Astrocyte (in vitro differentiated cells and primary cell): ENCODE measurements at places on chromosomes 12 and 14. TPM values are rescaled to one million over a fixed set of nuclear protein-coding genes. Genes with fewer than 3 reads are reported as not detected.

GRCh38 chr14:96252999-96253539, 2.9 kb upstream of the BDKRB1 start:
- peak; percentile 96 for DNase-seq
- H3K4me3 ChIP-seq: no peak overlapping the region
- peak overlapping the region; percentile 22 for H3K27ac ChIP-seq
- H3K27me3 ChIP-seq: peaks cover 3% of the 10 kb centered on the region

DNA sequence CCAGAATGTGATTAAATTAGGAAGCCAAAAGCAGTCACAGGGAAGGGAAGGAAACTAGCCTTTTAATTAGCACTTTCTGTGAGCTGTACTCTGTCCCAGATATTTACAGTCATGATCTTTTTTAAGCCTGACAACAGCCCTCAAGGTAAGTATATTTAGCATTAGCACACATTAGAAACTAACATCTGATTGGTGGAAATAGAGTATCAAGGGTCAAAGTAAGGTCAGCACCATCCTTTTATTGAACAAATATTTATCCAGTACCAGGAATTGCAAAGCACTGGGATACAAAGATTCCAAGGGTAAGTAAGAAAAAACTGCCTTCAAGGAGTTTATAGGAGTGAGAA, 28.2 kb downstream of the RPGRIP1 start:
- H3K36me3 ChIP-seq: no peaks in the 10 kb centered on the region
- no peak overlapping the region for H3K27ac ChIP-seq
- H3K4me3 ChIP-seq: peak overlapping the region; percentile 51
- H3K27me3 ChIP-seq: peaks cover 3% of the 10 kb centered on the region

DNA sequence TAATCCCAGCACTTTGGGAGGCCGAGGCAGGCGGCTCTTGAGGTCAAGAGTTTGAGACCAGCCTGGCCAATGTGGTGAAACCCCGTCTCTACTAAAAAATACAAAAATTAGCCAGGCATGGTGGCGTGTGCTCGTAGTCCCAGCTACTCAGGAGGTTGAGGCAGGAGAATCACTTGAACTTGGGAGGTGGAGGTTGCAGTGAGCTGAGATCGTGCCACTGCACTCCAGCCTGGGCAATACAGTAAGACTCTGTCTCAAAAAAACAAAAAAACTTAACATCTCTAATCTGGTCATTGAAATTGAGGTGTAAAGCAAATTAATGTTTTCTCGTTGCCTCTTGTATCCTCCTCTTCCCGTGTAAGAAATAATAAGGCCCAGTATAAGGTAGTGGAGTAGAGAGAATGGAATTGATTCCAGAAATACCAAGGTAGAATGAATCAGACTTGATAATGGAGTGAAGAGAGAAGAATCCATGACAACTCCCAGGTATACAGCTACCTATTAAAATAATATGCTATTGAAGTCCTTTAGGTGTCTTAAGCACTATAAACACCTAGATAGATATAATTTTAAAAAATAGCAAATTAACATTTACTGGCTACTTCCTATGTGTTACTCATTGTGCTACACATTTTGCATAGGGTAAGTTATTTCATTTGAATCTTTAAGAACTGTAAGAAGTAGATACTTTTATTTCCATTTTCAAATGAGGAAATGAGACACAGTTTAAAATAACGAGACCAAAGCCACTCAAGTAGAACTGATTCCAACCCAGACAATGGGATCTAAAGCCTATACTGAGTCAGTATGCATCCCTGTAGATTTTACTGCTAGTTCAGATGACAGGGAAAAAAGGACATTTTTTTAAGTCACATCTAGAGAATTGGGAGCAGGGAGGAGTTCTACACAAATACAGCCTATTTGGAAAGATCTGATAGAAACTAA, 23.2 kb downstream of the RAP1B start:
- H3K4me3 ChIP-seq: no peak overlapping the region
- H3K27me3 ChIP-seq: no peaks in the 10 kb centered on the region
- DNase-seq: no peak
- peaks cover 13% of the 10 kb centered on the region for H3K4me1 ChIP-seq
- H3K36me3 ChIP-seq: peaks cover 8% of the 10 kb centered on the region

DNA sequence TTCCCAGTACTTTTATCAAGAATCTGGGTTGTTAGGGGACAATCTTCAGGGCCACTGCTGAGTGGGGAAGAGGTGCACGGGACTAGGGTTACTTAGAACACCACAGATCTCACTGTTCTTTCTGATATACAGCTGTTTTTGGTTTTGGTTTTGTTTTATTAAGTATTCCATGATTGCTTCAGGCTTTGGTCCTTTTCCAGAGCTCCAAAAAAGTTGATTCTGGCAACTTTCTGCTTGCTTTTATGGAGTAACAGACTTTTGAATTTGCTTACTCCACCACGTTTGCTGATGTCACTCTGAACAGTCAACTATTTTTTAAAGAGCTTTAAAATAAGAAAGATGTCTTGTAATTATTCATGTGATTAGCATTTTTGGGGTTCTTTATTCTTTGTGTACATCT, 368.1 kb upstream of the FOXG1 start:
- no peaks in the 10 kb centered on the region for H3K4me1 ChIP-seq
- no peak overlapping the region for H3K4me3 ChIP-seq
- H3K36me3 ChIP-seq: no peaks in the 10 kb centered on the region
- H3K27me3 ChIP-seq: no peaks in the 10 kb centered on the region

DNA sequence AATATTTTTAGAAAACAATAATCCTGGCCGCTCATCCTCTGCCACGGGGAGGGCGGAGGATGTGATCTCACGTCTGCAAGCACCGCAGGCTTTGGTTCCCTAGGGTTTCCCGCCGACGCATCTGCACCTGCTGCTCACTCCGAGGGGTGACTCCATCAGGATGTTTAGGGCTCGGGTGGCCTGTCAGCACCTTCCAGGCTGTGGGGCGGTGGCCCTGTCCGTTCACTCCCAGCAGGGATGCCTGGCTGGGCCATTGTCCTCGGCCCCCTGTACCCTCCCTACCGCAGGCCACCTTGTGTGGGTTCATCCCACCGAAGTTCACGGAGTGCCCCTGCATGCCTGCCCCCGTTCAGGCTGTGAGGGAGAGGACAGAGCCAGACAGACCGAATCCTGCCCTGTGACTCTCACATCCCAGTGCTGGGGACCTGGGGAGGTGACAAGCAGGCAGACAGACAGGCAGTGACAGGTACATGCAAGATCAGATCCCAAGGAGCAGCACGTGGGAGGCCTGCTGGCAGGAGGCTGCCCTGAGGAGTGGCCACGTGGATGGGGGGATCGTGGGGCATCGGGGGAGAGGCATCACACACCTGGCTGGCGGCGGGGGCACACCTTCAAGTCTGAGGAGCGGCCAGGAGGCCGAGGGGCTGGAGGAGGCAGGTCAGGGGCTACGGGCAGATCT, 112.6 kb downstream of the ADGRD1 start:
- no peaks in the 10 kb centered on the region for H3K4me1 ChIP-seq
- H3K4me3 ChIP-seq: no peak overlapping the region
- no peak for DNase-seq
- no peak overlapping the region for H3K27ac ChIP-seq
- H3K27me3 ChIP-seq: no peaks in the 10 kb centered on the region
- no peaks in the 10 kb centered on the region for H3K36me3 ChIP-seq

Gene PSMC6
- 70.0 and 74.1 TPM in 2 replicates for total RNA-seq

GRCh38 chr12:80936642-80937390, 918 bp downstream of the LIN7A start:
- H3K27ac ChIP-seq: peak overlapping the region; percentile 59
- H3K27me3 ChIP-seq: no peaks in the 10 kb centered on the region
- peak overlapping the region; percentile 87 for H3K4me3 ChIP-seq
- peak; percentile 46 for DNase-seq

DNA sequence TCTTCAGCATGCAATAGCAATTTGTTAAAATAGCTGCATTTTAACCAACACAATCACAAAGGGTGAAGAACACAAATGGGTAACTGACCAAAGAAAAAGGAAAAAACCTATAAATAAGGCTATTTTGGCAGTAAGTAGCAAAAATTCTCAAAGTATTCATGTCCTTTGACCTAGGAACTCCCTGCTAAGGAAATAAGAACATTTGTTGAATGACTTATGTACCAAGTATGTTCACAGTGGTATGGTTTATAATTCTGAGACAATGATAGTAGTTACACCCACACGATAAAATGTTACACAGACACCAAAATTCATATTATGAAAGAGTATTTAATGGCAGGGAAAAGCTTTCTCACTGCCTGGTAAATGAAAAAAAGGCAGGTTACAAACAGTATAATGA, 16.9 kb downstream of the CCDC88C start:
- no peaks in the 10 kb centered on the region for H3K36me3 ChIP-seq
- peaks cover 13% of the 10 kb centered on the region for H3K27me3 ChIP-seq
- no peak overlapping the region for H3K4me3 ChIP-seq
- peak; percentile 34 for DNase-seq
- H3K27ac ChIP-seq: no peak overlapping the region
- no peaks in the 10 kb centered on the region for H3K4me1 ChIP-seq

- peaks cover 8% of the 10 kb centered on the region for H3K4me1 ChIP-seq
- H3K27me3 ChIP-seq: no peaks in the 10 kb centered on the region
- DNase-seq: peak; percentile 26
These were observed 70.1 kb upstream of the HIF1A start for GRCh38 chr14:61625165-61625564.

DNA sequence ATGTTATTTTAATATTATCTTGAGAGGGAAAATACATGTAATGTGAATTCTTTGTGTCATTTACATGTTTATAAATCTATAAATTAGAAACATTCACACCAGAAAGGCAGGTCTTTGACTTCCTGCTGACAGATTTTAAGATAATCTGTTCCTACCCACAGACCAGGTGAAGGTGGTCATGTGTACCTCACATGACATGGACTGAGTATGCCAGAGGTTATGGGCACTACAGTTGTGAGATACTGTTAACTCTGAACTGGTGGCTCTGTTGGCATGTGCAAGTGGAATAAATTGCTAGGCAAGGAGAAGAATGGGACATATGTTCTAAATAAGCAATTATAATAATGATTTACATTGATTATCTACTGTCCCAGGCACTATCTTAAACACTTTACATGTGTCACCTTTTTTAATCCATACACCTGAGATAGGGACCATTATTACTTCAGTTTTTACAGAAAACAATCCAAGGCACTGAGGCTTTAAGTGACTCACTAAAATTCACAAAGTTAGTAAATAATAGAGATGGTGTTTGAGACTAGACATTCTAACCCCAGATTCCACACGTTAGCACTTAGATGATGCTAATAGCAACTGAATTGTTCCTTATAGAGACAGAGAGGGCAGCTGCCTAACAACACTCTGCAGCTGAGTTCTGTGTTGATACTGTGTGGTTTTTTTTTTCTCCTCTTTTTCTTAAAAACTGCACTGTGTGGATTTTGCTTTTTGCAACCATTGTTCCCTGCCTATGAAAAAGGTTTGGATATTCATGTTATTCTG, 23.8 kb downstream of the SLC16A7 start:
- no peak for DNase-seq
- no peak overlapping the region for H3K27ac ChIP-seq
- H3K27me3 ChIP-seq: no peaks in the 10 kb centered on the region

DNA sequence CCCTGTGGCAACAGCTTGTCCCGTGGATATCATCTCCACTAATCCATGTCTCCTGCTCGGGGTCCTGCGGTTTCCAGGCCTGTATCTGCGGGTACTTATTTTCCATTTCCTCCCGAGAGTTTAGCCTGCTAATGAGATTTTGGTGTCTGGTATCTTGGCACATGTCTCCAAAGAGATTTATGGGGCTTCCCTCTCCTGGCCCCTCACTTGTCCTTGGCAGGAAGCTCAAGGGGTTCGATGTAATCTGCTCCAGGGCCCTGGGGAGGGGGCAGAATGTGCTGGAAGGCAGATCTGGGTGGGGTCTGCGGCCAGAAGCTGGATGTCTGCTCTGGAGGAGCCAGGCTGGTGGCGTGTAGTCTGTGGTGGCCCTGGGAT, 85.7 kb downstream of the KIF26A start:
- no peaks in the 10 kb centered on the region for H3K4me1 ChIP-seq
- no peaks in the 10 kb centered on the region for H3K36me3 ChIP-seq

Gene NXPH4
- 14.5 and 22.3 TPM in 2 replicates for total RNA-seq

Gene IAPP
- total RNA-seq: not detected in 2 replicates

Gene PPP1R1A
- total RNA-seq: 0.52 and 0.58 TPM in 2 replicates

- peak; percentile 64 for DNase-seq
- H3K27me3 ChIP-seq: peaks cover 30% of the 10 kb centered on the region
- no peak within 1 kb of the TSS for H3K27ac ChIP-seq
These were observed at the start of gene EGLN3 for GRCh38 chr14:33950320-33951182. EGLN3 (minus strand) TSS chr14:33951074; CDS start chr14:33950752, 322 bp downstream.

Gene WDR89
- 13.2 and 15.0 TPM in 2 replicates for total RNA-seq

DNA sequence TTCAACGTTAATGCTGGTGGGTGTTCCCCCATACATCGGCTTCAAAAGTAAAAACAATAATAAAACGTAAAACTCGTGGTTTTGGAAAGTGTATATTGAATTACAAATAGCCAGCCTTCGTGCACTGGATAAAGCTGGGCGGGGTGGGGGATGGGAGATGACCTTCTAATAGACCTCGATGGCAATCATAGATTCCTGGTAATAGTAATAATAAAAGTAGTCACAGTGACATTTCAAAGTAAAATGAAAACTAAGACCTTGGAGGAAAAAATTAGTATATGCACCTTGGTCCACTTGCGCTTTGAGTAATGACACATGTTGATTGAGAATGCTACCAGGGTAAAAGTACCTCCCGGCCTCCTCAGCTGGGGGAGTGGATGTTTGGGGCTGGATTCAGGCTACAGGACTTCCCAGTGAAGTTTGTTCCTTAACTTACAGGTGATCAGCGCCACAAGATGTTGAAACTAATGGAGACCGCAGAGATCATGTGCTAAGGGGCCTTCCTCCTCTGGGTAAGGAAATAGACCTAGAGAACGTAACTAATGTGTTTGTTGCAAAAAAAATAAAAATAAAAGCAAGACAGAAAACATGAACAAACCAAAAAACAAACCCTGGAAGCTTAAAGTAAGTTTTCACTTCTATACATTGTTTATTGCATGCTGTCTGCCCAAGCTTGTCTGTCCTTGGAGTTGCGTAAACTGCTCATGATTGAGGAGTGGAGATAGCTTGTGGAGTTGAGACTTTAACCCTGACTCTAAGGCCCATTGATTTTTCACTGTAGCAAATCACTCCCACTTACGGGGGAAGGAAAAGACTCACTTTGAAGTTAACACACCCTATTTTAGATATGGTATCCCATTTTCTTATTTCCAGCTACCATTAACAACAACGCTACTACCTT, 907 bp upstream of the LRIG3 start:
- peak overlapping the region; percentile 87 for H3K27ac ChIP-seq
- no peaks in the 10 kb centered on the region for H3K36me3 ChIP-seq
- no peak for DNase-seq
- no peaks in the 10 kb centered on the region for H3K27me3 ChIP-seq

DNA sequence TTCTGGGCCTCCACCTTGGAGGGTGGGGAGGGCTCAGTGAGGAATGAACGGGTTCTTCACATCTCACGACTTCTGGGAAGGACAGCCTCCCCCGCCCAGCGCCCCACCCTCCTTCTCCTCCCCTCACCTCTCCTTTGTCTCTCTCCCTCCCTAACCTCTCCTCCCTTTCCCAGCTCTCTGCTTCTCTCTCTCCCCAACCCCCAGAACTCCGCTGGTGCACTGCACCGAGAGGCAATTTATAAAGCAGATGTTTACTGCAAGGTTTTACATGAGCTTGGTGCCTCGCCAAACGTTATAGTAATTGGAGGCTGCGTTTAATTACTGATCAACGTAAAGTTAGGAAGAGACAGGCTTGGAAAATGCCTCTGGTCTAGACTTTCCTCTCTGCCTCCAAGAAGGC, 42.9 kb upstream of the FAM222A start:
- H3K27ac ChIP-seq: no peak overlapping the region
- peaks cover 14% of the 10 kb centered on the region for H3K27me3 ChIP-seq
- H3K36me3 ChIP-seq: no peaks in the 10 kb centered on the region
- no peaks in the 10 kb centered on the region for H3K4me1 ChIP-seq
- no peak overlapping the region for H3K4me3 ChIP-seq

GRCh38 chr12:30613119-30613830, 82.4 kb downstream of the IPO8 start:
- H3K4me1 ChIP-seq: no peaks in the 10 kb centered on the region
- DNase-seq: peak; percentile 70
- no peaks in the 10 kb centered on the region for H3K27me3 ChIP-seq
- H3K4me3 ChIP-seq: no peak overlapping the region
